Epithelial cell of umbilical artery (primary cell): ENCODE measurements at places on chromosomes 4 and X. TPM values are rescaled to one million over a fixed set of nuclear protein-coding genes. Genes with fewer than 3 reads are reported as not detected.

The SULT1E1 gene
- total RNA-seq, result 28.9 and 555 TPM in 2 replicates

The CLIC2 gene
- total RNA-seq, result under 0.01 and 0.30 TPM in 2 replicates

The MAML3 gene
- 4.4 and 7.8 TPM in 2 replicates for total RNA-seq

The CYTL1 gene
- 68.2 and 204 TPM in 2 replicates for total RNA-seq
